ENCODE measurements at places on chromosomes 1 and 21. TPM values are rescaled to one million over a fixed set of nuclear protein-coding genes. Genes with fewer than 3 reads are reported as not detected.

- no peak for DNase-seq
These were observed 17.5 kb downstream of the CFAP45 start for GRCh38 chr1:159882527-159882862.

GRCh38 chr21:38170704-38171682 is 85.8 kb upstream of the KCNJ15 start:
- DNase-seq = no peak

The OR2T33 gene
- polyA plus RNA-seq = not detected

DNA sequence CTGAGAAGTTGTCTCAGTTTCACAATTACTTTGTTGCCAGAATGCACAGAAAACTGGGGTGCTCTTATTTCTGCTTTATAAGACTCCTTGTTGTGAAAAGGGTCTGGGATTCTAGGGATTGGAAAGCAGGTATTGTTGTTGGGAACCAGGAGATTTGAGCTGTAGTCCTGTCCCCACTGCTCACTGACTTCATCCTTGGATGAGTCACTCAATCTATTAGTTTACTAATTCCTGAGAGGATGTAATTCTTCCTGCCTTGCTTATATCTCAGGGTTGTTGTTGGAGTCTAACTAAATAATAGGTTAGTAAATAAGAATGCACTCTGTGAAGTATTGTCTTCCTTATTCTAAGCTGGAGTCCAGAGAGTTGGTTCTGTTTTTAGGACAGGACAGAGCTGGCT is 172.5 kb upstream of the GALNT2 start:
- DNase-seq = no peak

The CYP4B1 gene
- 2.1 TPM for polyA plus RNA-seq

- no peak for DNase-seq
These were observed 7.3 kb upstream of the FUCA1 start for GRCh38 chr1:23875382-23875781.

- DNase-seq = no peak
These were observed 9.6 kb upstream of the RASSF5 start for GRCh38 chr1:206497774-206498173.

DNA sequence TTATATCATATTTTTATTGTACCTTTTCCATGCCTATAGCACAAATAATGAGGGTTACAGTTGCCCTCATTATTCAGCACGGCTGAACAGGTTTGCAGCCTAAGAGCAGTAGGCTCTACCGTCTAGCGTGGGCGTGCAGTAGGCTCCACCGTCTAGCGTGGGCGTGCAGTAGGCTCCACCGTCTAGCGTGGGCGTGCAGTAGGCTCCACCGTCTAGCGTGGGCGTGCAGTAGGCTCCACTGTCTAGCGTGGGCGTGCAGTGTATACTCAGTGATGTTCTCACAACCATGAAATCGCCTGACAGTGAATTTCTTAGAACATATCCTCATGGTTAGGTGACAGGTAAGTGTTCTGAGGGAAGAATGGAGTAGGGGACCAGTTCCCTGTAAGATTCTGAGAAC is 84.9 kb downstream of the DYRK1A start:
- DNase-seq = no peak

The AADACL4 gene
- not detected for polyA plus RNA-seq

DNA sequence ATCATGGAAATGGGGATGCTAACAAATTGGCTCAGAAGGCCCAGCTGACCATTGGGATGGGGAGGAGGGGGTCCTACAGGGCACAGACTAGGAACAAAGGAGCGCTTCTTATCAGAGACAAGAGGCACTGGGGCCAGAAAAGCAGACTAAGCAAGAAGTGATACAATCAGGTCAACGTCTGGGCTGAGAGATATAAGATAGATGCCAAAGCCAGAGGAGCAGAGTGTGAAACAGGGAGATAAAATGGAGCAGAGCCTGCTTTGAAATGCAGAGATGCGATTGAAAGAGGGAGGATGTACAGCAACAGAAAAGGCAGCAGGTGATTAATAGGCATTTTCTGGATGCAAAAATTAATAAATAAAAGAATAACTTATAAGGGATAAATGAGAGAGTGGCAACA is 127.5 kb upstream of the SAMSN1 start:
- no peak for DNase-seq

- DNase-seq = no peak
These were observed 242.9 kb downstream of the GRIK1 start for GRCh38 chr21:29696937-29697336.

GRCh38 chr1:20410503-20410902 is 75.5 kb downstream of the CAMK2N1 start:
- no peak for DNase-seq

DNA sequence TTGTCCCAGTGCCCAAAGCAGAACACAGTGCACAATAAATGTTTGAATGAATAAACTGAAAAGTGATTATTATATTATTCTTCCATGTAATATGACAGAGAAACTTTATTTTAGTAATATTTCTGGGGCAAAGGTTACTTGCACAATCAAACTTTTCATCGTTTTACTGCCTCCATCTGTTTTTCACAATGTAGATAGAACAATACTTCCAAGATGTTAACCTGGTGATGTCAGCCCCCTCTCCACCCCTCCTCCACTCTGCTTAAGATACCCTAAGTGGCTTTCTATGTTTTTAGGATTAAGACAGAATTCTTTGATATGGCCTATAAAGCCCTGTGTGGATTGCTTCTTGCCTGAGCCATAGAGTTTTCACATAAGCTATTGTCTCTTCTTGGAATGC is 13.8 kb upstream of the NTMT2 start:
- no peak for DNase-seq

- no peak for DNase-seq
These were observed 35.0 kb downstream of the ACKR1 start for GRCh38 chr1:159239551-159240220.

The ACTL8 gene
- not detected for polyA plus RNA-seq

The BACH1 gene
- 38.7 TPM for polyA plus RNA-seq

The SLFNL1 gene
- polyA plus RNA-seq = 0.95 TPM

The C1orf185 gene
- not detected for polyA plus RNA-seq

- no peak for DNase-seq
These were observed 114.0 kb downstream of the PPP1R12B start for GRCh38 chr1:202462342-202463076.

DNA sequence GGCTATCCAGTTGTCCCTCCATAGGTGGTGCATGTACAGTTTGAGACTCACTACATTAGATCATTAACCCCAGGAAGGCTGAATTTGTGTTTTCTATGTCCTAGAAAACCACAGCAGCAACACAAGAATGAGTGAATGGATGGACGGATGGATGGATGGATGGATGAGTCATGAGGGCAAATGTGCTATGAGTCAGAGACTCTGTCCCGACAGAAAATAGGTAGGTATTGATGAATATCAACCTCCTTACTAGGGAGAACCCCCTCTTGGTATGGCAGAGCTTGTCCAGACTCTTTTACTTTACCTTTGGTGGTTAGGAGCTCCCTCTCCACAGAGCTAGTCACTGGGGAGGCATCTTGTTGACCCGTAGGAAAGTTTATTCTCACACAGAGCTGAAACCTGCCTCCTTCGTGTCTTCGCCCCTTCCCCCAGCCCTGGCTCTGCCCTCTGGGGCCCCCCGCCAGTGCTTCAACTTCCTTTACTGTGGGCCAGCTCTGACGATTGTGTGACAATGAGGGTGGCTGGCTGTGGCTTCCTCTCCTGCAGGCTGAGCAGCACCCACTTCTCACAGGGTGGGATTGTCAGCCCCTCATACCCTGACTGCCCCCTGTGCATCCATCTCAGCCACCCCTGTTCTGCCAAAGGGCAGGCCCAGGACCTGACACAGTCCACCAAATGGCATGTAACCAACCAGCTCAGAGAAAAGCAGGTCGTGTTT is 145.2 kb downstream of the FOXD2 start:
- no peak for DNase-seq

GRCh38 chr21:38134084-38134873 is 122.5 kb upstream of the KCNJ15 start:
- DNase-seq = no peak

All from left lung (tissue), 14 donors.